ENCODE measurements at places on chromosomes 6 and 20.

DNA sequence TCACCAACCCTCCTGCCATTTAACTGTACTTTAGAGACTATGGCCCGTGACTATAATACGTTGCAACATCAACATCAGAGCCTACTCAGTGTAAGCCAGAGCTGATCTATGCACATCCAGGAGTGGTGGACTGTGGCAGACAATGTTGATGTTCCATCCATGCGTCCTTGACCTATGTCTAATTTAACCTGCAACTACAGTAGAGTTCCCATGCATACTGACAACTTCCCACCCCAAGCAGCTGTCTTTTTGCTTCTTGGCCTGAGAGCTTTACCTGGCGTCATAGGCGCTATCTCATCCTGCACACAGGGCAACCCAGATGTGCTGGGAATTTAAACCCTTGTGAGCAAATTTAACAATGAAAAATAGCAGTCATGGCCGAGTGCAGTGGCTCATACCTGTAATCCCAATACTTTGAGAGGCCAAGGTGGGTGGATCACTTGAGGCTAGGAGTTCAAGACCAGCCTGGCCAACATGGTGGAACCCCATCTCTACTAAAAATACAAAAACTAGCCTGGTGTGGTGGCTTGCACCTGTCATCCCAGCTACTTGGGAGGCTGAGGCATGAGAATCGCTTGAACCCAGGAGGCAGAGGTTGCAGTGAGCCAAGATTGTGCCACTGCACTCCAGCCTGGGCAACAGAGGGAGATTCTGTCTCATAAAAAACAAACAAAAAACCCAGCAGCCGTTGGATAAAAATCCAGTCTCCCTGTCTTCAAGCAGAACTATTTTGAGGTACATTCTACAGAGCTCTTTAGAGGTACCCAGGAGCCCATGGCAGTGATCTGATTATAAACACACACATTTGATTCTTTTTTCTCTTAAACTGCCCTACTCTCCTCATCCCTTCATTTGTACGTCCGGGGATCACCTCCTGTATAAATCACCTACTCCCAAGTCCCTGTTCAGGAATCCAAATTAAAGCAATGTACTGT lies 22.0 kb downstream of the PERP start:
- no peak for DNase-seq

DNA sequence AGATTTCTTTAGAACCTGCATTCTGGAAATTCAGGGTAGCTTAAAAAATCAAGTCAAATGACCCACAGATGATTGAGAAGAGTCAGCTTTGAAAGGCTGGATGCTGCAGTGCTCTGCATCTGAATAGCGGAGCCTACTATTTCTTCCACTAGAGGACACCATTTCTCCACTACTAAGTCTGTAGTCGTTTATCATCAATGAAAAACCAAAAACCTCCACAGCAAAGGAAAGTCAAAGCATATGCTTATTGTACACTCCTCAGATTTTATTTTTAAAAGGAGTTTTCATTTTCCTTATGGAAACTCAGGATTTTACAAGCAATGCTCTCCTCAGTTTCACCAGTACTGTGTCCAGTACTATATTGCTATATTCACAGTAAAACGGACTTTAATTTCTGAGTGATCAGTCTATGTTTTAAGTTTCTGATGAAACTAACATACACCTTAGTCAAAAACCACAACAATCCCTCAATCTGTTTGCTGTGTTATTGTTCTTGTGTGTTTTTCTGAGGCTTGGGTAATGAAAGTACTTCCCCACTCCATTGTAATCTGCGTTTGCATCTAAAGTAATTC lies 50.5 kb upstream of the ENPP5 start:
- DNase-seq: peak; percentile 52

DNA sequence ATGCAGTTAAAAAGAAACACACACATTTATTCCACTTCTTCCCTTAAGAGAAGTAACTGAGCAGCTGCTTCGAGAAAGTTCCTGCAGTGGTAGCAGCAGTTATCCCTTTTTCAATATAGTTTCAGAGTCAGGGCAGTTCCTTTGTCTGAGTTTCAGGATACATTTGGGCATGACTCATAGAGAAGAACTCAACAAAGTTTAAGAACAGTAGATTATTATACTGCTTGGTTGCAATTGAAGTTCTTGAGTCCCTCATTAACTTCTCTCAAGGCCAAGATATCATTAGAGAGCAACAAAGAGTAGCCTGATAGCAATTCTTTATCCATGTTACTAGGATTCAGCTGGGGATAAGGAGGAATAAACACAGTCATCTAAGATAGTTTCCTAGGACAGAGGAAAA lies 54.4 kb downstream of the TPD52L1 start:
- peak; percentile 18 for DNase-seq

DNA sequence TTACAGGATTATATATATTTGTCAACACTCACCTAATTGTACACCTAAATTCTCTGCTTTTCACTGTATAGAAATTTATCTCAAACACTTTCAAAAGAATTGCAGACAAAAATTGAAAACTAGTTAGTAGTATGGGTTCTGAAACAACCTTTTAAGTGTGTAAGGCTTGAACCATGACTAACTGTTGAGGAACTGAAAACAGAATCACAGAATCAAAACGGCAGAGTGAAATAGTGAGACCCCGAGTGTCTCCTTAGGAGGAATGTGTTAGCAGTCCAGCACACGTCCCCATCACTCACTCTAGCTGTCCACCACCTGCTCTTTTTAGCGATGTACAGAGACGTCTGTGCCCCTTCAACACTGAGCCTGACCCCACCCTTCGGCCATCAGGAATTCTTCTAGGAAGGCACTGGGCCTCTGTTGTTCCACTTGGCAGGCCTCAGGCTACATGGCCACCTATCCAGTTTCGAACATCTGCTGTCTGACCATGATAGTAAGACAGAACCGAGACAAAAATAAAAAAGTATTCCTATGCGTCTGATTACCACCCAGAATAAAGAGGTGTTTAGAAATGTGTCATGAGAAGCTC lies 227.4 kb downstream of the C6orf118 start:
- no peak for DNase-seq

DNA sequence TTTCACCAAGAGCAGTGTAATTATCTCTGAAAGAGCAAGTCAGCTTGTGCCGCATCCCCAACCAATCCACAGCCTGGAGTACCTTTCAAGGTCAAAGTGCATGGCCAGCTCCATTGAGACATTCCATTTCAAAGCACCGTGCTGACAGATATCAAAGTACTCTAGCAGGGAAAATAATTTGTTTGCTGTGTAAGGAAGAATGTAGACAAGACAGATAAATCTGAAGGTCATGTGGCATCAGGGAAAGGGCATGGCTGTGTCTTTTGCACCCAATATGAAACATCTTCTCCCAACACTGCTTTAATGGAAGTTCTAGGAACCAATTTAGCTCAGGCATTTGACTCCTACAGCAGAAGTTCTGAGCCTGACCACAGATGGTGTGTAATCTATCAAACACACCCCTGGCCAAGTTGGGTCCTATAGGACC lies 242.7 kb upstream of the TAB2 start:
- no peak for DNase-seq

DNA sequence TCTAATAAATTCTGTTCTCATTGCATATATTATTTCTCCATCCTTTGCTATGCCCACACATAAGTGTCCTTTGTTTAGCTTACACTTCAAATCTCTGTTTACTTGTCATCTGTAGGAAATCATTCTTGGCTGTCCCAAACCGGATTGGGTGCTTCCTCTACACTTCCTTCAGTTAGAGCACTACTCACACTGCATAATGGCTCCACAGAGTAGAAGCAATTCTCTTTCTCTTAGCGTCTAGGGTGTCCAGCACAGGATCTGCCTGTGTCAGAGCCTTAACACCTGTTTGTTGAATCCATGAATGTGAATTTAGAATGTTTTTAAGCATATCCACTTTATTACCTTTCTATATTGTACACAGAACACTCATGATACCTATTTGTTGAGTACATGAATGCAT lies 87.0 kb upstream of the BMP2 start:
- no peak for DNase-seq

DNA sequence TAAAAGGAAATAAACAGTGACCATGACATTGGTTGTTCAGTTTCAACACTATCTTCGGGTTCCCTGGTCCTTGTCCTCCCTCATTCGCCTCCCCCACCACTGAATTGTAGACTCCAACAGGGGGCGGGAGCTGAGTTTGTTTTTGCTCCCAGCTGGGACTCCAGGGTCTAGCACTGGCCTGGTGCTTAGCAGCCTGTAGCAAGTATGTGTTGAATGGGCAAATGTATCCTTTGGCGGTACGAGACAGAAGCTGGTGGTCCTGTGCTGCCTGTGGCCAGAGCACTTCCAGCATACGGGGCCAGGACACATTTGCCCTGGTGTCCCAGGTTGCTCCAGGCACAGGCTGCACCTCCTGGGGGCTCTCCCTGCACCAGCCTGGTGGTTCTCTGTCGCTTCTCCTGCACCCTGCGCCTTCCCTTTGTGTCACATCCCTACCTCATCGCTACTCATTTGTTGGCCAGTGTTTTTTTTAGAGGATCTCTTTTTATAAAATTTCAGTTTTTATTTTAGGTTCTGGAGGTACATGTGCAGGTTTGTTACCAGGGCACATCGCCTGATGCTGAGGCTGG lies 40.1 kb downstream of the PHACTR3 start:
- no peak for DNase-seq

DNA sequence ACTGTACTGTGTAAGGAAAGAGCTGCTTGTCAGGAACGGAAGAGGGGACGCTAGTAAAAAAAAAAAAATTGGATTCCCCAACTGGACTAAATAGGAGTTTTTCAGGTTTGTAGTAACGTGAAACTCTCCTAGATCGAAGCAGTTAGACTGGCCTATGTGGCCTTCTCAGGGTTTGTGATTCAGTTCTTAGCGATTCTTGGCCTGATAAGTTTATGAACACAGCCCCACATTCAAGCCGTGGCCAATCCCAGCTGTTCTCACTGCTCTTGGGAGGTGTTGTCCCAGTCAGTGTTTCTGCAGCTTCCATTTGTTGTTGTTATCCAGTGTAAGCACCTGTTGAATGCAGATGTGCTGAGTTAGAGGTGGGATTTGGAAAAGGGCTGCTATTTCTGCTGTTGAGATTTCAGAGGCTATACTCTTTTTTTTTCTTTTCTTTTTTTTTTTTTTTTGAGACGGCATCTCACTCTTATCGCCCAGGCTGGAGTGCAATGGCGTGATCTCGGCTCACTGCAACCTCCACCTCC lies 29.7 kb downstream of the TAF8 start:
- DNase-seq: no peak

- DNase-seq: peak; percentile 97
Observed at GRCh38 chr6:4351520-4352321, 216.3 kb upstream of the ECI2 start.

DNA sequence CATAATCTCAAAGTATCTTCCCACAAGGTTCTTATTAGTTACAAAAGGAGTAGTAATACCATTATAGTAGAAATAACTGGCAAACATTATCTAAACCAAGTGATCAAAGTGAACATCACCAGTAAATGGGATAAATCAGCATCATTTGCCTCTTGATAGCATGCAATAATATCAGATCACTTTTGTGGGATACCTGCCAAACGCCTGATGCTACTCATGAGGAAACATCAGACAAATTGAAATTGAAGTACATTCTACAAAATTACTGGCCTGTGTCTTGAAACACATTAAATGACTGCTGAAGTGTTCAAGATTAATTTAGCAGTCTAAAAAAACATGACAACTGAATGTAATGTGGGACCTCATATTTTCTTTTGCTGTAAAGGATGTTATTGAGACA lies 208.1 kb downstream of the TINAG start:
- no peak for DNase-seq

- no peak for DNase-seq
Observed at GRCh38 chr20:44914924-44915323, 5.1 kb downstream of the PABPC1L start.

- no peak for DNase-seq
Observed at GRCh38 chr20:32508775-32509119, 76.4 kb downstream of the NOL4L start.

DNA sequence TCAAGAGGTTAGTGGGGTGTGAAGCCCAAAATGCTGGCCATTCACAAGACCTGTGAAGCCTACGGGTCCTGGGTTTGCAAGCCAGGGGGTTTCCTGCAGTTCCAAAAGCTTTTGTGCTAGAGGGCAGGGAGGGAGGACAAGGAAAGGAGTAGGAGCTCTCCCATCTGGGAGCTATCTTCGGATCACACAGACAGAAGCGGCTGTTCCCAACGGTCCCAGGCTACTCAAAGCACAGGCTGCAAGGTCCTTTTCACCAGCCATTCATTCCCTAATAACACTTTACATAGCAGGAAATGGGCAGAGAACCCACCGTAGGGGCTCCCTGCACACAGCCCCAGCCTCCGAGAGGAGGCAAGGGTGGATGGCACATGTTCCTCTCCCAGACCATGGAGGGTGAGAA lies 296.9 kb downstream of the FOXC1 start:
- no peak for DNase-seq

GRCh38 chr6:71523548-71523947 lies 234.9 kb downstream of the OGFRL1 start:
- DNase-seq: no peak

DNA sequence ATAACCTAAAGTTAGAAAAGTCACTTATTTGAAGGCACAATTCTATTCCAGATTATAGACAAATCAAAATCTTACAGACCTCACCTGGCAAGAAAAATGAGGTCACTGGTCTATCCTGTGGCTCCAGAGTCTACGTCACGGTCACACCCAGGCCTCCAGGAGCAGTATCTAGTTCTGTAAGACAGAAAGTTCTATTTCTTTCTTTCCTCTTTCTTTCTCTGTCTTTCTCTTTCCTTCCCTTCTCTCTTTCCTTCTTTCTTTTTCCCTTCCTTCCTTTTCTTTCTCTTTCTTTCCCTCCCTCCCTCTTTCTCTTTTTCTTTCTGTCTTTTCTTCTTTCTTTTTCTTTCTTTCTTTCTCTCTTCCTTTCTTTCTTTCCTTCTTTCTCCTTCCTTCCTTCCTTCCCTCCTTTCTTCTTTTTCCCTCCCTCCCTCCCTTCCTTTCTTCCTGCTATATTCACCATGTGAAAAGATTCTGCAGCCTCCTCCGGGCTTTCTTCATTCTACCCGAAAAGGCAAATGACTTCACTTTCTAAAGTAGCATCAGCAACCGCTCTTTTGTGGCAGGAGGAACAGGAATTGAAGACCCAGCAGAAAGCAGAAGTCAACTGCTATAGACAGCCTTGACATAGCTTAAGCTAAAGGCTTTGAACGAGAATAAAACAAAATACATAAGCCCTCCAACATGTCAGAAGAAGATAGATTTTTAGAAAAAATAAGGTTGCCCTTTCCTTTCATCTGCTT lies 83.9 kb upstream of the SIRPG start:
- DNase-seq: no peak

GRCh38 chr6:3800850-3801591 lies 48.2 kb upstream of the FAM50B start:
- no peak for DNase-seq

DNA sequence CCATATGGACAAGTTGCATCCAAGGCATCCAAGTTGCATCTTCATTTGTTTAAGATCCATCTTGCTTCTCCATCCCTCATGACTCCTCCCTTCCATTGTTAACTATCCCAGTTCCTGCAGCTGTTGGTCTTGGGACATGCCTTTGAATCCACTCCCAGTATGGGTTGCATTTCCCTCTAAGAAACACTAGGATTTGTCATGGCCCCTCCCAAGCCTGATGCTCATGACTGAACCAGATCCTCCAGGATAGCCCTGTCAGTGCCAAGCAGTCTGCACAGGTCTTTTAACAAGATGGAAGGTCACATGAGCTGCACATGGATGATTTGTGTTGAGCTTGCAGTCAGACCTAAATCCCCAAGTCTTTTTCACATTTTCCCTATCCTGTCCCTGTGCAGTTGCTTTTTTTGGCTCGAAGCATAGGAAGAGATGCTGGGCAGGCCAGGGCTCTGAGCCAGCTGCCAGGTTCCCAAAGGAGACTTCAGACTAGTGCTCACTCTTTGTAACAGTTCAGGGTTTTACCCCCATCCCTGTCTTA lies 4.2 kb downstream of the PPP2R5D start:
- peak; percentile 74 for DNase-seq

GRCh38 chr6:157814883-157815282 lies 8.2 kb upstream of the SNX9 start:
- DNase-seq: no peak

GRCh38 chr6:45001663-45002062 lies 326.5 kb upstream of the RUNX2 start:
- no peak for DNase-seq

All from fibroblast of pulmonary artery (primary cell).